ENCODE measurements at places on chromosomes 3 and 15.
A peak's percentile ranks its signal among the peaks of the same experiment; 100 is the strongest.

GRCh38 chr3:149621218-149622005 lies 36.4 kb downstream of the WWTR1 start:
- DNase-seq: peak; percentile 88

GRCh38 chr3:65785065-65785645 lies 253.6 kb downstream of the MAGI1 start:
- DNase-seq: peak; percentile 34

DNA sequence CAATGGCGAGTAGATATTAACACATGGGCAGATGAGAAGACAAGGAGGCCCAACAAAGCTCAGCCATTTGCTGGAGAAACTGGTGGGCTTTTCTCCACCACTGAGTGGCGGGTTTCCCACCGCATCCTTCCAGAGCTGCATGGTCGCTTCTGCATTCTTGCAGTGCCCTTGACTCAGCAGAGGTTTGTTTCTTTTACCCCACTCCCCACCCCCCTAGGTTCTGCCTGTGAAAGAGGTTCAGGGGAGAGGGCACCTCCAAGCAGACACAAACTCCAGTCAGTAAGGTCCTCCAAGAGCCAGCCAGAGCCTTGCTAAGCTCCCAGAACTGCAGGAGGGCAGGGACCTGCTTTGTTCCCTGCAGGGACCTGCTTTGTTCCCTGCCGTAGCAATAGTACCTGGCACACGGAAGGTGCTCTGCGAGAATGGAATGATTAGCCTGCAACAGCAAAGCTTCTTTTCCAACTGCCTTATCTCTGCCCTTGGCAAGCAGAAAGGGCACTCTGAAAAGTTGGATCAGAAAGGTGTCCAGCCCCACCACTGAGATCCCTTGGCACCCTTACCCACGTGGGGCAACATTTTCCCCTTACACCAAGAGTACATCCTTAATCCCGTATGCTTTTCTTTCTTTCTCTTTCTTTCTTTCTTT lies 1.4 kb downstream of the PAQR5 start:
- no peak for DNase-seq

DNA sequence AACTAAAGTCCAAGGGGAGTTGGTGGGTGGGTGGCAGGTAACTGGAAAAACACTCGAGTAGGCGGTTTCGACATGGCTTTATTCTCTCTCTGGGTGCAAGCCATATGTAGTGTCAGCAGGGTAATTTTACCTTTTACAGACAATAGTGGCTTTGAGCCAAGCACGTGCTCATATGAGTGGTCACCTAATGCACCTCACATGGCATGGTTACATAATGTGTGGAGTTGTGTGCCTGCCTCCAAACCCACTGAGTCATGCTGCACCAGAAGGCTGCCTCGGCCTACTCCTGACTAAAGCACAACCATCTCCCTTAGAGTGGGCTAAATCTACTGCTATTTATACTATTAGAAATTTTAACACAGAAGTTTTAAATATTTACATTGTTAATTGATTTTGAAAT lies 16.5 kb downstream of the CCRL2 start:
- peak; percentile 51 for DNase-seq

DNA sequence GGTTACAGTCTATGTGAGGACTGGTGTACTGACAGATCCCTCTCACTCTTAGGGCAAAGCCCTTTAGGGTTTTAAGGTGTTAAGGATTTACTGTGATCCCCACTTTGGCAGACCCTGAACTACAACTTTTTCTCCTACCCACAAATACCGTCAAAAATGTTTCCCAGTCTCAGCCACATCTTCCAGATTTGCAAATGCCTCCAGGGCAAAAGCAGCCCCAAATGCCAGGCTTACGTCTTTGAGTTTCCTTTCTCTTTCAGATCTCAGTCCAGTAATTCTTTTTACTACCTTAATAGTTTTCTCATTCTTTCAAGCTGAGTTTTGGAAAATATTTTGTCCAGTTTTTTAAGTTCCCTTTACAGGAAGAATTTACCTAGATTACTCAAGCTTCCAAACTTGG lies 13.4 kb upstream of the ITGA11 start:
- DNase-seq: no peak

- no peak for DNase-seq
Observed at GRCh38 chr3:121690777-121691405, 30.2 kb upstream of the HCLS1 start.

GRCh38 chr3:32442766-32443165 lies 51.1 kb downstream of the CMTM7 start:
- DNase-seq: no peak

- no peak for DNase-seq
Observed at GRCh38 chr3:184140436-184140835, 5.3 kb downstream of the EIF2B5 start.

- no peak for DNase-seq
Observed at GRCh38 chr3:138455801-138456716, 21.6 kb downstream of the ESYT3 start.

GRCh38 chr3:112446343-112446742 lies 52.9 kb downstream of the BTLA start:
- DNase-seq: no peak

DNA sequence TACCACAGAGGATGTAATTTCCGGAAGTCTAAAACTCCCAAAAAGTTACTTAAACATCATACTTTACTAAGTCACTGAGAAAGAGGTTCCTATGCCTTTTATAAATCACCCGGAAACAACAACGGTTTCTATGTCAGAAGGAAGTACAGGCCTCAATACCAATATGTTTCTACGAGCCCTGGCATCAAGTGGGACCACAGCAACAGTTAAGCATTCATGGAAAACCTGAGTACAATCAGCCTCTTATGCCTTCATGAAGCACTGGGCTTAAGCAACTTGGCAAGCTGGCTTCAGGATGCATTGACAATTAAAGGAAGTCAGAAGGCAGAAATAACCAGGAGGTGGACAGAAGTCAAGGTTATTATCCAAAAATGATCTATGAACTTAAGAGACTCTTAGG lies 19.1 kb upstream of the B3GNT5 start:
- DNase-seq: no peak

- no peak for DNase-seq
Observed at GRCh38 chr3:44476181-44476611, 1.3 kb downstream of the ZNF445 start.
